ENCODE measurements at places on chromosomes 3 and 15.

GRCh38 chr15:42691308-42691707, 45.6 kb downstream of the CDAN1 start:
- peak; percentile 15 for DNase-seq

DNA sequence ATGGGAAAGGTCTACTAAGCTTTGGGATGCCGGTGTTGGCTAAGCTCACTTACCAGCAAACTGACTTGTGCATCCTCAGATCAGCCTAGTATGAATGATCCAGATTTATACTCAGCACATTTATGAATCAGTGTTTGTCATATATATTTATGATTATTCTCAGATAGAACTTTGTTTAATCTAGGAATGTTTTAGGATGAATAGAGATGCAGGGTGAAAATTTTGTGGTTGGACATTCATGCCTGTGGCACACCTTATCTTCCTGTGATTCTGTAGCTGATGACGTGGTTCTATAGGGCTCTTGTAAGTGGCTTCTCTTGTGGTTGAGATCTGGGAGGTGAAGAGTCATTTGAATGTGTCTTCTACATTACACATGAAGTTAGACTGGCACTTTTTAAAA, 11.4 kb downstream of the CDIN1 start:
- DNase-seq = no peak

- no peak for DNase-seq
Observed at GRCh38 chr15:29352402-29352801, 82.8 kb upstream of the NSMCE3 start.

DNA sequence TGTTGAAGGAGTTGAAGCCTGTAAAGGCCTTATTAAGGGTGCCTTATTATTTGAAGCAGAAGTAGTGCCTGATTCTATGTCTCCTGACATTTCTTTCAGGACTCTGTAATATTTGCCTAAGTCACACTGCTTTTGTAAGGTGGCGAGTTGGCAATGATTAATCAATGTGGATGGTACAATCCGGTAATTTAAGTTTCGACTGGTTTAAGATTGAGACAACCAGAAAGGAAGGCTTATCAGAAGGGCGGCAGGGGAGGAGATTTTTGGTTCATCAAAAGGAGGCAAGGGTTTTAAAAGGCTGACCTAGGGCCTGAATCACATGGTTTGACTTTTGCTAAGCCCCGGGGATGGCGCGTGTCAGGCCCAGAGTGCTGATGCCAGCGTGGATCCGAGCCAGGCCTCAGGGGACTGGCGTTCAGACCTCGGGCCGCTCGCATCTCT, 830 bp upstream of the RNF13 start:
- DNase-seq = no peak

- DNase-seq = no peak
Observed at GRCh38 chr15:69723404-69724096, 270.9 kb downstream of the RPLP1 start.

Measured in activated CD4-positive, alpha-beta T cell treated with anti-CD3 and anti-CD28 coated beads, Interleukin-2, amount 50 U/mL, for 48 hours (primary cell).